ENCODE measurements at places on chromosomes 16 and 17.
A peak's percentile ranks its signal among the peaks of the same experiment; 100 is the strongest.

GRCh38 chr17:65268832-65269231 is 131.7 kb downstream of the RGS9 start:
- DNase-seq = no peak

DNA sequence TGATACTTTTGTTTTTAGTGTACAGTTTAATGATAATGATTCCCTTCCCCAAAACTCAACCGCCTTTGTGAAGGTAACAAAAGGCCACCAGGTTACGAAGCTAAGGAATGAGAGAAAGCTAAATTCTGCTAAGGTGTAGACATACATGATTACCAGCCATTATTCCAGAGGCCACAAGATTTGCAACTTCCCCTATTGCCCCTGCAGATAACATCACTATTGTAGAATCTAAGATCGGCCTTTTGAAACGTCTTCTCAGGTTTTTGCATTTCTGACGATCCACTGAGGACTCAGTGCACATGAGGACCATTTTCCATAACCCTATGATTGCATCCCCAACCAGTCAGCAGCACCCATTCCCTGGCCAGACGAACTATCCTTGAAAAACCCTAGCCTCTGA is 33.9 kb upstream of the SNN start:
- no peak for DNase-seq

- no peak for DNase-seq
Measured at GRCh38 chr16:2004795-2005517, 4.7 kb downstream of the ZNF598 start.

DNA sequence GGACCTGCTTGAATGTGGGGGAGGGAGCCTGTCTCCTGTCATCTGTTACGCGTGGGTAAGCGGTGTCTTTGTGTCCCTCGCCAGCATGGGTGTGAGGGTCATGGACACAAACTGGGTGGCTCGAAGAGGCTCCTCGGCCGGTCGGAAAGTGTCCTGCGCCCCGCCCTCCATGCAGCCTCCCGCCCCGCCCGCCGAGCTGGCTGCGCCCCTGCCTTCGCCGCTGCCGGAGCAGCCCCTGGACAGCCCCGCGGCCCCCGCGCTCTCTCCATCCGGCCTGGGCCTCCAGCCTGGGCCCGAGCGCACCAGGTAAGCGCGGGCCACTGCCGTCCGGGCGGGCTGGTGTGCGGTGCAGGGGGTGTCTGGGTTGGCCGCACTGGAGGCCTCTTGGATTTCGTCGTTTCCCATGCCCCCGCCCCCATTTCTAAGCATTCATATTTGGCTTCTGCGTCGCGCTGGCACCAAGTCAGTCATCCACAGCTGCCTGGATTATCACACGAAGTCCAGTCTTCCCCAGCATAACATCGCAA is 43.8 kb downstream of the ELAC2 start:
- no peak for DNase-seq

DNA sequence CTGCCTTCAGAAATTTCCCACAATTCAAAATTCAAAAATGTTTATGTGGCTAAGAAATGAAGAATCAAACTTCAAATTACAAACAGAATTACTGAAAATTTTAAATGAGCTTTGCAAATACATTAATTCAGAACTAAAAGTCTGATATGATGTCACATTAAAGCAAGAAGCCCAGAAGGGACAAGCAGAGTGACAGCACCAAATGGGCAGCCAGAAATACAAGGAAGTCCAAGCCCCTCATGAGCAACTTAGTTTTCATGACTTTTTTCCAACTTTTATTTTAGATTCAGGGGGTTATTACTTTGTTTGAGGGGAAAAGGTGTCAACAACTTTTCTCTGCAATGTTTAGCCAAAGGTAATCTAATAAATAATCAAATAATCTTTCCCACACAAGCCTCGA is 21.5 kb downstream of the UBE2G1 start:
- DNase-seq = no peak

GRCh38 chr16:58442547-58442946 is 50.3 kb downstream of the GINS3 start:
- no peak for DNase-seq

DNA sequence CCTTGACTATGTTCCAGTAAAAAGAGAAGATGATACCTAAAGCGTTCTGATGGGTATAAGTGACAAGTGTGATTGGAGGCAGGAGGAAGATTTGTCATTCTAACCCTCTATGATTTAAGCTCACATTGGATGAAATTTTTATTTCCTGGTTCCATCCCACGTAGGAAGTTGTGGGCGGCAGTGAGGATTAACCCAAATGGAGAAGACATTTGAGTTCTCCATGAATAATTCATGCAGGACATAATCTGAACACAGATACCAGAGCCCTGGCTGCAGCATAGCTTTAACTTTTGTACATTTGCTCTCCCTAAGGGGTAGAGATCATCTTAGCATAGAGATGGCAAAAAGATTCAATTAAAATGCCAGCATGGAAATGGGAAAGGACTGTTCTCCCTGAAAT is 146.3 kb downstream of the SLC39A11 start:
- no peak for DNase-seq

DNA sequence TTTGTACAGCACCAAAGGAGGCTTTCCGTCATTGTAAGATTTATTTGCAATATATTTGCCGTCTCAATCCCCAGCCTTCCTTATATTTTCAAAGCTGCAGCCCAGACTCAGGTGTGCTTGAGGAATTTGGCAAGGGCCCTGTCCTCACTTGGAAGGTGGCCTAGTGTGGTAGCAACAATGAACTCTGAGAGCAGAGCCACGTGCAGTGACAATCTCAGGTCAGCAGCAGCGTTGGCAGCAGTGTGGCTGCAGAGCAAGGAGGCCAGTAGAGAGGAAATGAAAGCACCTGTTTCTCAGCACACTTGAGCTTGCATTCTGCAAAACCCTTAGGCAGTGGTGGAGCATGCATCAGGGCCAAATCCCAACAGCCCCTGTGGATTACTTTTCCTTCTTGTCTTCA is 613.5 kb downstream of the RBFOX1 start:
- no peak for DNase-seq

GRCh38 chr16:80909720-80910119 is 97.0 kb downstream of the CMC2 start:
- DNase-seq = no peak

DNA sequence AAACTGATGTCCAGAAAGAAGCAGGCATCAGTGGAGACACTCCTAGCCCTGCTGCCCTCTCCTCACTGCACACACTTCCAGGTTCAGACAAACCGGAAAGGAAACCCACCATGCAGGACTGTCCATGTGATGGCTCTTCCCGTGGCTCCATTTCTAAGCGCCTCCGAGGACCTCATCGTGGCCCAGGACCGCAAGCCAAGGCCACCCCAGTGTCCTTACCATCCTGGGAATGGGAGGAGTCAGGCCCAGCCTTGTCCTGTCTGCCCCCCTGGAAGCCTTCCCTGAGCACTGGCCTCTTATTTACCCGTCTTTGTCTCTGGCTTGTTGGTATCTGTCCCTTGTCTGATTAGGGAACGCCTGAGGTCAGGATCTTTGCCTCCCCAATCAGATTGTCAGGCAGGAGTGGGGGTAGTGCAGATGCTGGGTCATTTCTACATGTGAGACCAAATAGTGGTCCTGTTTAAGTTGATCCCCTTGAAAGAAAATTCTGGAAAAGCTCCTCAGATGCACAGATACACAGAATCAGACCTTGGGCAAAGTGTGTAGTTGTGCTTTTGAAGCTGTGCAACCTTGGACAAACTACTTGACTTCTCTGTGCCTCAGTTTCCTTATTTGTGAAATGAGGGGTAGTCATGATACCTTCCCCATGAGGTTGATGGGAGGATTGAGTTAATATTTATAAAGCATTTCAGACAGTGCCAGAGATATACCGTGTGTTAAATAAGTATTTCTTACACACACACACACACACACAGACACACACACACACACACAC is 744 bp downstream of the TAC4 start:
- no peak for DNase-seq

DNA sequence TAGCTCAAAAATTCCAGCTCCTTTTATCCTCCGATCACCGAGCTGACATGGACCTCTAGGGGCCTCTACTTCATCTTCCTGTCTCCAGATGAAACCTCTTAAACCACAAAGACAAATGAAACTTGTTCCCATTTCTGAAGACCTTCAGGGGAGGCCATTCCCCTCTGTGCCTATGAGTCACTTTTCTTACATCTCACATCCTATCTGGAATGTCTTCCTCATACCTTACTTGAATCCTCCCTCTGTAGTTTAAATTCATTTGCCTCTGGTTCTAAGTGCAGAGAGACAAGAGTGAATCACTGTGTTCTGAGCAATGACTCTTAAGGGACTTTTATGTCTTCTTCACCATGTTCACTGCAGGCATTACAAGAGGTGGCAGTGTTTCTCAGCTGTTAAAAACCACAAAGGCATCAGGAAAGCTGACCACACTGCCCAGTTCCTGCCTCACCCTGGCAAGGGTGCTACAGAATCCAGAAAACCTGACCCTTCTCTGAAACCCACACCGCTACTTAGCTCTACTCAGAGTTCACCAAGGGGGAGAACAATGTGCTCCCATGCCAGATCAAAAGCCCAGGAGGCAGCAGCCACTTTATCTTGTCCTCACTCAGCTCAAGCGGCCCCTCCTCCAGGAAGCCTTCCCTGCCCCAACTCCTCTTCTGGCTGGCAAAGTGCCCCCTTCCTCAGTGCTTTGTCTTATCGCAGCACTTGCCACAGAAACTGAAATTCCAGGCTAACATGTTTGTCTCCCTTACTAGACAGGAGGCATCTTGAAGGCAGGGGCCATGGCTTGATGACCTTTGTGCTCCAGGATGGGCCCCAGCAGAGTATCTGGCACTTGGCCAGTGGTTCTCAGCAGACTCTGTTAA is 6.4 kb downstream of the CUEDC1 start:
- DNase-seq = no peak

GRCh38 chr17:36149296-36149820 is 27.1 kb downstream of the TBC1D3B start:
- no peak for DNase-seq

GRCh38 chr17:28899212-28899815 is 1.8 kb upstream of the FLOT2 start:
- no peak for DNase-seq

- DNase-seq = peak; percentile 78
Measured at GRCh38 chr17:50272711-50273653, 1.3 kb upstream of the TMEM92 start.

- no peak for DNase-seq
Measured at GRCh38 chr16:57305159-57305811, 20.8 kb upstream of the PLLP start.

- DNase-seq = no peak
Measured at GRCh38 chr16:56192986-56193945, 2.0 kb downstream of the GNAO1 start.

DNA sequence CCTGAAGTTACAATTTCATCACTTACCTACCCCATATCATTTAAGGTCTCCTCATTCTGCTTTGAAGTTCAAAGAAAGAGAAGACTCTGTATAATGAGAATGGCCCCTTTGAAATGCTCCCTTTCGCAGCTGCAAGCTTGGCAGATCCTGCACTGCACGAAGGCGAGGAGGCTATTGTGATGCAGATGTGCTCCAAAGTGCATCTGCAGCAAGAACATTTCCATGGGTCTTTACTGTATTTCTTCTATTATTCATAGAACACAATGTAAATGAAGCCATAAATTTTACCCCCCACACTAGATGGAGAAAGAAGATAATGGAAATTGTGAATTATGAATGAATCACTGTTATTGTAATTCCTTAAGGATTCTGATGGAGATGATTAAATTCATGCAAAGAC is 178.7 kb downstream of the CHD9NB start:
- no peak for DNase-seq

DNA sequence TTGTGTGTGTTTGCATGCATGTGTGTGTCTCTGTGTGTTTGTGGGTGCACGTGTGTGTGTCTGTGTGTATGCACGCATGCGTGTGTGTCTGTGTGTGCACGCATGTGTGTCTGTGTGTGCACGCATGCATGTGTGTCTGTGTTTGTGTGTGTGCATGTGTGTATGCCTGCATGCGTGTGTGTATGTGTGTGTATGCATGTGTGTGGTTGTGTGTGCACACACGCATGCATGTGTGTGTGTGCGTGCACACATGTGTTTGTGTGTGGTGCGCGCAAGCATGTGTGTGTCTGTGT is 239.9 kb upstream of the TNRC6C start:
- no peak for DNase-seq

DNA sequence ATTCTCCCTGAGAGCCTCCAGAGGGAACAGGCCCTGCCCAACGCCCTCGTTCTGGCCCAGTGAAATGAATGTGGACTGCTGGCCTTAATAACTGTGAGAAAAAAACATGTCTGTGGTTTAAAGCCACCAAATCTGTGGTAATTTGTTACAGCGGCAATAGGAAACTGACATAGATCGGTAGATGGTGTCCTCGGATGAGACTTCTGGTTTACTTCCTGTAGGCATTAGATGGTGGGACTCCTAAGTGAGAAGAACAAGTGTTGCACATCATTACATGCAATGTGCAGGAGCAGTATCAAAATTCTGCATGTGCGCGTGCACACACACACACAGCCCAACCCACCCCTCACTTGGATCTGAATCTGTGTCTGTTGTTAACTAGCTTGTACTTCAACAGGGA is 42.0 kb downstream of the CDK5R1 start:
- no peak for DNase-seq

- peak; percentile 71 for DNase-seq
Measured at GRCh38 chr16:87765776-87766484, at the start of gene KLHDC4. KLHDC4 (minus strand) TSS chr16:87765986; CDS start chr16:87765890, 96 bp downstream.

- DNase-seq = peak; percentile 69
Measured at GRCh38 chr17:46977348-46977747, 1.7 kb downstream of the RPRML start.

GRCh38 chr16:49645263-49645662 is 210.6 kb downstream of the ZNF423 start:
- no peak for DNase-seq

DNA sequence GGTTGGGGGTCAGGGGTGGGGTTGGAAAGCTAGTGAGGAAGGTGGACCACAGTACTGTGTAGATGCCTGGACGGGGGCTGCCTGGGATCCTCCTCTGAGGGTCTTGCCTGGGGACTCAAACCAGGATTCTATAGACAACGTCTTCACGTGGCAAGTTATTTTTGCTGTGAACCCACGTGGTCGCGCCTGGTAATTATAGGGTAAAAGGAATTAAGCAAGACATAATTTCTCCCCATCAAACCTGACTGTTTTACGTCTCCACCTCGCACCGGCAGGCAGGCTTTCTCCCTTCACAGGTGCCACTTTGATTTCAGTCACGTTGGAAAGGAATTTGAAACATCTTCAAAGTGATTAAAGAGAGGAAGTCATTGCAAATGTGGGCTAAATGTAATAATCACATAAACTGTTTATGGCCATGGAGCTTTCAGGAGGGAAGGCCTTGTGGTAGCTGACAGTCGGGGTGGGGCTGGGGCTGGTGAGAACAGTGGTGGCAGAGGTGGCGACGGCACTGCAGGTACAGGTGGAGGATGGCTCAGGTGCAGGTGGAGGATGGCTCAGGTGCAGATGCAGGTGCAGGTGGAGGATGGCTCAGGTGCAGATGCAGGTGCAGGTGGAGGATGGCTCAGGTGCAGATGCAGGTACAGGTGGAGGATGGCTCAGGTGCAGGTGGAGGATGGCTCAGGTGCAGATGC is 197.1 kb upstream of the NLRP1 start:
- DNase-seq = no peak

DNA sequence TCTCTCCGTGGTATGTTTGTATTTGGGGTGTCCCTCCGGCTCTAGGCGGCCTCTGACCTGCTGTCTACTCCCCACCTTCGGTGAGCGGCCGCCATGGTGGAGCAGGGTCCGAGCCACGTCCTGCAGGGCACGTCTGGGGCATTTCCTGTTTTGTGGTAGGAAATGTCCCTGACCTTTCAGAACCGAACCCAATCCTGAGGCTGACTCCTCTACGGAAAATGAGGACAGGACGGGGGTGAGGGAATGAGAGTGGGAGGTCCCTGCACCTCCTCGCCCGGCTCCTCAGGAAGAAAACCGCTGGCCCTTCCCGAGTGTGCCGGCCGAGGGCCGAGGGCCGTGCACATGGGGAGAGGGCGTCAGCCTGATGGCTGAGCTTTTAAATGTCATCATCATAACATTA is 45.8 kb downstream of the WDR45B start:
- no peak for DNase-seq

All from progenitor cell of endocrine pancreas (in vitro differentiated cells).